ENCODE measurements at places on chromosomes 2 and 18.

DNA sequence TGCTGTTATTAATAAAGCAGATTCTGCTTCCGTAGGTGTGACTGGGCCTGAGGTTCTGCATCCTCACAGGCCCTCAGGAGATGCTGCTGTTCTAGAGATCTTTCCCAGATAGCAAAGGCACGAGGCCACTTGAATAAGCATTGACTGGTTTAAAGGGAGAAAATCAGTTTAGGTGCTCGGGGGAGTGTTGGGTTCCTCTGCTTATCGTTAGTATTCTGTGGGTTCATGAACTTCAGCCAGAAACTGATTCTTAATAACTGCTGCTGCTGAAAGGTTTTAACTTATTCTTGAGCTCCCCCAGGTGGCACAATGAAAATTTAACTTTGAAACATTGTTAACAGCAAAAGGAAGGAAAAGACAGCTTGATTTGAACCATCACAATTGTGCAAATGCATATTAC, 56.9 kb downstream of the ITGA6 start:
- DNase-seq, result no peak

DNA sequence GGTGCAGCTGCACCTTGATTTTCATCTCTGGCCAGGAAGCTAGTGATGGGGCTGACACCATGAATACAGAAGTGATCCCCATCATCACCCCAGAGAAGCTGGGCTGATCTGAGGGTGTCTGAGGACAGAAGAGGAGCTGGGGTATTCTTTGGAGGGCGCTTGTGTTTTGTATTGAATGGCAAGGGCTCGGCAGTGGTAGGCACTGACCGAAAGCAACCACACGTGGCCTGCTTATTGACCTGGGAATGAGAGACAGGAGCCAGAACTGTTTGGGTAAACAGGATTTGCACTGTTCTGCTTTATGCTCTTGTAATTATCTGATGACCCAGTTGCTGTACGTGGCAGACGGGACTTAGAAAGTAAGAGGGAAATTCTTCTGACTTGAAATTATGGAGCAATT, 62.6 kb upstream of the RPL31 start:
- no peak for DNase-seq

DNA sequence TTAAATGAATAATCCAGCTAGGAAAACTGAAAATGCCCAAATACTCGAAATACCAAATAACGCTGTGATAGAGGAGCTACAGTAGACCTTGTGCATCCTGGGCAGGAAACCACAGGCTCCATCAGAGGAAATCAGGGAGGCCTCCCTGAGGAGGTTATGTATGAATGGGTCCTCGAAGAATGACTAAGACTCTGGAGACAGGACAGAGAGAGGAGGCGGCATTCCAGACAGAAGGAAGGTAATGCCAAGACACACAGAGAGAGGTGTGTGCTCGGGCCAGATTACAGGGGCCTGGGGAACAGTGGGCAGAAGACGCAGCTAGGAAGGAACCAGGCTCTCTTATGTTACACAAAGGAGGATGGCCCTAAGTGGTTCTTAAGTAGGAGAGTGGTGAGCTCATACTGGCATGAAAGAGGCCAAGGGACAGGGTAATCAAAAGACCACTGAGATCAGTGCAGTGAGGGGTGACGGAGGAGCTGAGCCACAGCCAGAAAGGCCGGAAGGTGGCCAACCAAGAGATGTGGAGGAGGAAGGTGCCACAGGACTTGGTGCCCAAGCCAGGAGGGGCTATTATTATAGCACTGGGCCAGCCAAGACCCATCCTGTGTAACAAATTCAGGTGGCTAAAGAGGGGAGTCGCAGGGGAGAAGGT, 9.9 kb downstream of the ST3GAL5 start:
- DNase-seq, result no peak

- DNase-seq, result no peak
Measured at GRCh38 chr2:176745543-176746200, 466.9 kb upstream of the HNRNPA3 start.

DNA sequence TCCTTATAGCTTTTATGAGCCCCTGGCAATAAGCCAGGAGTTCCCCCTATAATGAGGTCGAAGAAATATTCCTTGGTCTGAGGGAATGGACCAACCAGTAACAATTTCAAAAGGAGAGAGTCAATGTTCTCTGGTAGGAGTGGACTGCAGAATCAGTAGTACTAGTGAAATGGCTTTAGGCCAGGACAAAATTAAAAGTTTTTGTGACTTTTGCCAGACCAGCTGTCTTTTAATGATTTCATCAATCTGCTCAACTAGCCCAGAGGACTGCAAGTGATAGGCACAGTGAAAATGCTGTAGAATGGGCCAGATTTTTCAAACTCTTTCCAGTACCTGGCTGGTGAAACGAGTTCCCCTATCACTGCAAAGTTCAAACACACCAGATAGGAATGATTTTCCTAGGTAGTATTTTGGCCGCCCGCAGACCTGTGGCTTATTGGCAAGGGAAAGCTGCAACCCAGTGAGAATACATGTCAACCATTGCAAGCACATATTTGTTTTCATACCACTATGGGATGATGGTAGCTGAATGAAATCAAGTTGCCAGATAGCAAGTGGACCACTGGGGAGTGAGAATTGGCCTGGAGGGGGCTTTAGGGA, 45.5 kb downstream of the CERS6 start:
- no peak for DNase-seq

DNA sequence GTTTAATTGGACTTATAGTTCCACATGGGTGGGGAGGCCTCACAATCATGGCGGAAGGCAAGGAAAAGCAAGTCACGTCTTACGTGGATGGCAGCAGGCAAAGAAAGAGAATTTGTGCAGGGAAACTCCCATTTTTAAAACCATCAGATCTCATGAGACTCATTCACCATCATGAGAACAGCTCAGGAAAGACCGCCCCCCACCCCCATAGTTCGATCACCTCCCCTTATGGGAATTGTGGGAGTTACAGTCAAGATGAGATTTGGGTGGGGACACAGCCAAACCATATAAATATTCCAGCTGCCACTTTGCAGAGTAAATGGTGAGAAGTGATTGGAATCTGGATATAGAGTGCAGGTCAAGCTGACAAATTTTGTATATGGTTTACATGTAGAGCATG, 187.4 kb downstream of the ARL4C start:
- DNase-seq, result no peak

DNA sequence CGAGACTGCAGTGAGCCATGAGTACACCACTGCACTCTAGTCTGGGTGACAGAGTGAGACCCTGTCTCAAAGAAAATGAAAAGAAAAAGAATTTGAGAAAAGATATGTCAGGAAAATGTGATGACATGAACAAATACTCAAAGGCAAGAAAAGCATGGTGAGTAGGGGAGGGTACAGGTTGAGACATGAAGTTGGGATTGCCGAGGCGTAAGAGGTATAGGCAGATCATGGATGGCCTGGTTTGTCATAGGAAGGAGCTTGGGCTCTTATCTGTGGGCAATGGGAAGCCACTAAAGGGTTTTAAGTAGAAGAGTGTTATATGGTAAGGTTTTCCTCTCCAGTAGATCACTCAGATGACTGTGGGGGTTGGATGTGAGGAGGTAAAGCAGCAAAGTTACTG, 32.3 kb downstream of the SPAST start:
- DNase-seq, result no peak

DNA sequence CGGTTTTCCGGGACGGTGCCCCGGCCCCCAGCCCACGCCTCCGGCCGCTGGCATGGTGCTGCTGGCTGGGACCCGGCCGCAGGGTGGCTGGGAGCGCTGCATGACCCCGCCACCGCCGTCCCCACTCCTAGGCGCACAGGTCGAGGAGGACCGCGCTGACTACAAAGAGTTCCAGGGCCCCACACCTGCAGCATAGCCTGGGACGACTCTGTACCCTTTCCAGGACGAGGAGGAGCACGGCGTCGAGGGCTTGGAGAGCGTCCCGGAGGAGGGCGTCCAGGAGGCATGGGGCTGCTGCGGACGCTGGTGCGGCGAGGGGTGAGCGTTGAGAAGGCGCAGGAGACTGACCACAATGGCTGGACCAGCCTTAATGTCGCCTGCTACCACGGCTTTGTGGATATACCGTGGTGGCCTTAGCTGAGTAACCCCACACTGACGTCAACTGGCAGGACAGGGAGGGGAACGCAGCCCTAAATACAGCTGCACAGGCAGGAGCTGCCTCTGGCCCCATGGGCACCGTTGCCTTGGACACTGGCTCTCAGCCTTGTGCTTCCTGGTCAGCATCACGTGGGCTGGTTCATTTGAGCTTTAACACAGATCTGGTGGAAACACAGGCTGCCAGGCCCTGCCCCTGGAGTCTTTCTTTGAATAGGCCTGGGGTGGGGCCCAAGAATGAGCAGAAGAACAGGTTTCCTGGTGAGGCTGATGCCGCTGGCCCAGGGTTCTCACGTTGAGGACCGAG, 40.9 kb upstream of the TRIM43B start:
- no peak for DNase-seq

GRCh38 chr18:519019-519879, 18.7 kb upstream of the COLEC12 start:
- DNase-seq, result no peak

GRCh38 chr2:167134381-167135072, 246.2 kb downstream of the XIRP2 start:
- no peak for DNase-seq

DNA sequence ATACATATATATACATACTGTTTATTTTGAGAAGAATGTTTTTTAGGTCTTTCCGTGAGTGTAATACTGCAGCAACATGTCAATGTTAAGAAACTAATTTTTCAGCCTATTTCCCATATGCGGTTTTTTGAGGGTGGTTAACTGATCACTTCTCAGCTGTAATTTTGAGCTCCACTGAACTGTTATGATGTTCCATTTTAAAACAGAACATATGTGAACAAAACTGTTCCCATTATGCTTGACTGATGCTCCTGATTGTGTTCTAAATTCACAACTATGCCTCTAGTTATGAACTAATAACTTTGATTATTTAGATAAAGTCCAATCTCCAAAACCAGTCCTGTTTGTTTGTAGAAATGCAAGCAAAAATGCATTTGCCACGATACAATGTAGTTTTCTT, 511.2 kb upstream of the FSIP2 start:
- DNase-seq, result no peak

DNA sequence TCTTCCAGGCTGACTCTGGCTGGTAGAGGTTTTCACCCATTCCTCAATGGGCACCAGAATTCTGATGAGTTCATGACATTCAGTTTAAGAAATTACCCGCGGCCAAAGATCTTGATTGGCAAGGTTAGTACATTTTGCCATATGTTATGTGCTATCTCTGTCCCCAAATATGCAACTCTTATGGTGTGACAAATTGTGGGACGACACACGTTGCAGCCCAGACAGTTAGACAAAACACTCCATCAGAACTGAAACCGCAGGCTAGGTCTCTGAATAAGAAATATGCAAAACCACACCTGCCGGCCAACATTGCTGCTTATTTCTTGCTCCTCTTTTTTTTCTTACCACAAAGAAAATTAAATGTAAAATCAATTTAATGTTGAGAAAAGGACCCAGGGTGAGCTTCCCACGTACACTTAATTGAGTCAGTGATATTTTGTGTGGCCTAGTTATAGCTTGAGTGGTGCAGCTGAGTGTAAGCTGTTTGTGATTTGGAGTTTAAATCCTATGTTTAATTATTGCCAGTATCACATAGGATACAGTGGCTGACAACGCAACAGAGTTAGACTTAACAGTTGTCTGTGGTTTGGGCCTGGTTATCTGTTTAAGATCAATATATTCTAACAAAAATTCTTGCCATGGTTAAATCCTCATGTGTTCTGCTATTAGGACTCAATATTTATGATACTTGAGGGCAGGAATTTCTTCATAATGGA, 35.7 kb upstream of the LTBP1 start:
- no peak for DNase-seq

DNA sequence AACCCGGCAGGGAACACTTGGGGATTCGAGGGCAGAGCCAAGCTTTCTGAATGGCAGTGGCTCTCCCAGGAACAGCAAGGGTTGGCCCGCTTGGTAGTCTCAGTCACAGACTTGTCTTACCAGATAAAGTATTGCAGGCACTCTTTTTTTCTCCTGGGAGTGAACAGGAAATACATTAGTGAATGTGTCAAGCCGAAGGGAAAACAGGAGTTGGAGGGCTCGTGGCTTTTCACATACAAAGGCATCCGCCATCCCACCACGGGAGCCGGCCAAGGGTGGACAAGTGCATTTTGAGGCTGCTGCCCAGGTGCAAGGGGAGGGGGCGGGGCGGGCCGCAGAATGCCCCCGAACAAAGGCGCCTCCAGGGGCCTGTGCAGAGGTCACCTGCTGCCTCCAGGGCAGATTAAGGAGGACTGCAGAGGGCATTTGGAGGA, 163.3 kb upstream of the SIX3 start:
- no peak for DNase-seq

DNA sequence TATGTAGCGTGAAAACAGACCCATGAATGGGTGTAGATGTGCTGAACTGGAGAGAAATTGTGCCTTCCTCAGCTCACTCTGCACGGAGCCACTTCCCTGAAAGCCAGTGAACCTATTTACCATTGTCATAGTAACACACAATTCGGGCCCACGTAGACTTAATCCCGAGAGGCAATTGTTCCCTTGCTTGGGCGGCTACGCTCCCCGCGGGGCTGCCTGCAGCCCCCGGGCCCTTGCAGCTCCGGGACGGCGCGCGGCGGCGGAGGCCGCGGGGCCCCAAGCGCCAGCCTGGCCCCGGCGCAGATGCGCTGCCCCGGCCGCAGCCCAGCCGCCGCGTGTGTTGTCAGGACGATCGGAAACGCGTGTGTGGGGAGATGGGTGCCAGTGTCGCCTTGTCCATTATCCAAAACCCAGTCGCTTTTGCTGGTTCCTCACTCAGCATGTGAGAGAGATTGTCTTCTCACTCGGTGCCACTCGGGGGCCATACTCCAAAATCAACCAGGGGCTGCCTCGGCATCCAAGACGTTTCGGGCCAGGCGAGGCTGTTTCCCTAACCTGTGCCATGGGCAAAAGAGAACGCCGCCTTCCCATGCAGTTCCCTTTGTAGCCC, 17.9 kb upstream of the LRRTM1 start:
- no peak for DNase-seq

DNA sequence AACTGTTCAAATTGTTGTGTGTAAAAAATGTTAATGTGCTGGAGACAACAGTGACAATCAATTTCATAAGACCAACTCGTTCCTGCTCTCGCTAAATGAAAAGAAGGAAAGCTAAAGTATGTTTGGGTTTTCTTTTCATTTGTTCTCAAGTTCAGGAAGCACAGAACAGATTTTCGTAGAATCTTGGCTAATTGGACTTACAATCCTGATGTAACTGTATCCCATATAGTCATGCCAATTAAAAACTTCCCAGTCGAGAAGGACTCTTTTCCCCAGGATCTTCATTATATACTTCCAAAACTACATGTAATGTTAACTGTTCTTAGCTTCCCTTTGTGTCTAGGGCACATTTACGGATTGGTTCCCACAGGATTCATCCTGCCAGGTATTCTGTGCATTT, 135.4 kb upstream of the ITGB6 start:
- no peak for DNase-seq

DNA sequence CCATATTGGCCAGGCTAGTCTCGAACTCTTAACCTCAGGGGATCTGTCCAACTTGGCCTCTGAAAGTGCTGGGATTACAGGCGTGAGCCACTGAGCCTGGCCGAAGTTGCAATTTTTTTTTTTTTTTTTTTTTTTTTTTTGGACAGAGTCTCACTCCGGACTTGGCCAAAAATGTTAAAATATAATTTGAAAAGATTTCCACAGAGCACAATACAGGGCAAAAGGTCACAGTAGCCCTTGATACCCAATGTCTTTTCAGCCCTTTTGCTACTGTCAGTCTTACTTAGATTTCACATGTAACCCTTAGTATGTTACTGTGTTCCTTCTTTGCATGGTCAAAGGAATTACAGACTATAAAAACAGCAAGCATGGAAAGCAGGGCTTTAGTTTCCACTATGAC, 42.6 kb upstream of the MAPRE2 start:
- DNase-seq, result no peak

GRCh38 chr2:190205657-190206056, 114.0 kb downstream of the HIBCH start:
- DNase-seq, result no peak

GRCh38 chr2:103002954-103003353, 241.1 kb downstream of the TMEM182 start:
- no peak for DNase-seq
